ENCODE measurements at places on chromosomes 3 and 15.

DNA sequence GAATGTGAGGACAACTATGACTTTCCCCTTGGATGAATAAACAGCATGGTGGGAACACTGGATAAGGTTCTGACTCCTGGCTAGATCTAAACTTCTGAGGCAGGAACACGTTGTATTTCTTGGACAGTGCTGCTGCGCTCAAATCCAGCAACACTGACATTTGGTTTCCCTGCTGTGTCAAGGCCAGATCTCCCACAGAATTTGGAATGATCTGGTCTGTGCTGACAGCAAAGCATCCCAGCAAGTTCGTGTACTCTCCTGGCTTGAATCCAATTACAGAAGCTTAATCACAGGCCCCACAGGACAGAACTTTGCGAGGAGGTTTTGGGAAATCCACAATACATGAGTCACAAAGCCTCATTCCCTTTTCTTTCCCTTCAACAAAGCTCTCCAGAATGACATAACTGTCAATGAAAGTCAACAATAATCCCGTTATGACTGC is 92.5 kb downstream of the ADAMTS9 start:
- DNase-seq = no peak

GRCh38 chr3:59418836-59419235 is 369.0 kb upstream of the CFAP20DC start:
- DNase-seq = no peak

DNA sequence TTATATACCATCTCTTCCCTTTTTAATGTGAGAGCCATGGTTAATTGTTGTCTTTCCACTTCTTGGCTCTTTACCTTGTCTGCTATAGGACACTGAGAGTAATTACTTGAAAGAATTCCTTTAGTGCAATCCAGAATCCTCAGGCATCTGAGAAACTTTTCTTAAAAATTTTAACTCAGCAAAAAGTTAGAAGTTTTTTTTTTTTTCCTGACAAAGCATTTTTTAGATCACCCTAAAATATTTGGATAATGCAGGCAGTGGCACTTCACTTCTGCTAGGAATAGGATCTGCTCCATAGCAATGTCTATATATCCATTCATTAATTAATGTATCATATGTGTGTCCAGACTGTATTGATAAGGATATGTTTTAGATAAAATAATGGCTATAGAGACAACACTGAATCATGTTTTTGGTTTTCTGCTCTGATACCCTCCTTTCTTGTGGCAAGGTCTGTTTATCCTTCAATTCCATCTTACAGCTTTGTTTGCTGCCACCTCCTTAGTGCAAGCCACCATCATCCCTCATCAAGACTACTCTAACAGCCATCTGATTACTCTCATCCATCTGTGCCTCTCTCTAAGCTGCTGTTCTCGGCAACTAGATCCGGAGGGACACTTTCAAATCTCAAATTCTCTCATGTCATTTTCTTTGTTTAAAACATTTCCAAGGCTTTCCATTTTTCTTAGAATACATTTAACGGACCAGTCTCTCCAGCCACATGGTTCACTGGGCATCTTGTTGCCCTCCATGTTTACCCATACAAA is 563.5 kb downstream of the EDEM1 start:
- DNase-seq = no peak

DNA sequence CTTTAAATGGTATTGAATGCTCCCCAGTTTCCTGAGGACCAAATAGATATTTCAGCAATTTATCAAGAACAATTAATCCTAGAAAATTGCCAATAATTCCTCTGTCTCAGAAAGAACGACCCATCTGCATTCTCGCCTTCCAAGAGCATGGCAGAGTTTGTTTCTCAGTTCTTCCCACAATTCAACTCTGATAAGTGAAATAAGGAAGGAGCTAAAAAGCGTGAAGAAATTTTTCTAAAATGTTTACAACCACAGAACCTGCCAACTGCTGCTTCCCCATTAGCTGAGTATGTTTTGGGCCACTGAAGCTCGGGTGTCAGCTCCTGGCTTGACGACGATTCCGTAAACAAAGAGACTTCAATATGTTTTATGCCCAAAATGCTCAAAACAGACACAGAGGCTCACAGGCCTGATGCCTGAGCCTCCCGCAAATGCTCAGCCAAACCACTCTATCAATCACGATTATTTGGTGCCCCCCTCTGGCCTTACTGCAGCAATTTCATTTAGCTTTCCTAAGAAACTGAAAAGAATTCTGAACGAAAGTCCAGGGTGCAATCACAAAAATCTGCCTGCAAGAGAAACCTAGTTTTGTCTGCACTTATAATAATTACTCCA is 259.2 kb upstream of the CCDC54 start:
- no peak for DNase-seq

GRCh38 chr3:119596398-119596797 is 1.3 kb upstream of the PLA1A start:
- no peak for DNase-seq

GRCh38 chr15:73325191-73325861 is 43.4 kb downstream of the HCN4 start:
- DNase-seq = no peak

GRCh38 chr3:13054341-13055285 is 18.6 kb downstream of the IQSEC1 start:
- no peak for DNase-seq

- no peak for DNase-seq
Measured at GRCh38 chr15:41043276-41043951, 72.7 kb downstream of the INO80 start.

- no peak for DNase-seq
Measured at GRCh38 chr3:81406318-81406717, 355.1 kb downstream of the GBE1 start.

- no peak for DNase-seq
Measured at GRCh38 chr15:100373120-100373896, 31.5 kb upstream of the ADAMTS17 start.

DNA sequence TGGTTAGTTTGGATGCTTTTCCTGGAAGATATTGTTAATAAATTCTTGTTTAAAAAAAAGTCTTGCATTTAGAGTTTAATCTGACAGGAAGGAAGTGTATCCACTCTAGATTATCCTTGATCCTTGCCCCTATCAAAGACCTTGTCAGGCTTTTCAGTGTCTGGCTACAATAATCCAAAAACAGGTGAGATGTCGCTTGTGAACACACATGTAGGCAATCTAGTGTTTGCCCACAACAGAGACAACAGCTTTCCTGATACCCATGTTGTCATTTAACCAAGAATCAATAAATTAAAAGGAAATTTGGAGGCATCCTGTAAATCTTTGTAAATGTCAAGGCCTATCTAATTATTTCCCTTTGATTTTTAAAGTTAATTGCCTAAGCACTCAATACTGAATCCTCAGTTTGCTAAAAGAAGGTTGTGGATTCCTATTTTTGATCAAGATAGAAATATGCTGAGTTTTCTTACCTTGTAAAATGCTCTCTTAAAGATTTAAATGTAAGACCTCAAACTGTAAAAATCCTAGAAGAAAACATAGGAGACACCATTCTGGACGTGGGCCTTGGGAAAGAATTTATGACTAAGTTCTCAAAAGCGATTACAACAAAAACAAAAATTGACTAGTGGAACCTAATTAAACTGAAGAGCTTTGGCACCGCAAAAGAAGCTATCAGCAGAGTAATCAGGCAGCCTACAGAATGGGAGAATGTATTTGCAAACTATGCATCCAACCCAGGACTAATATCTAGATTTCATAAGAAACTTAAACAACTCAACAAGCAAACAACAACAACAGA is 207.7 kb downstream of the NAALADL2 start:
- DNase-seq = no peak

DNA sequence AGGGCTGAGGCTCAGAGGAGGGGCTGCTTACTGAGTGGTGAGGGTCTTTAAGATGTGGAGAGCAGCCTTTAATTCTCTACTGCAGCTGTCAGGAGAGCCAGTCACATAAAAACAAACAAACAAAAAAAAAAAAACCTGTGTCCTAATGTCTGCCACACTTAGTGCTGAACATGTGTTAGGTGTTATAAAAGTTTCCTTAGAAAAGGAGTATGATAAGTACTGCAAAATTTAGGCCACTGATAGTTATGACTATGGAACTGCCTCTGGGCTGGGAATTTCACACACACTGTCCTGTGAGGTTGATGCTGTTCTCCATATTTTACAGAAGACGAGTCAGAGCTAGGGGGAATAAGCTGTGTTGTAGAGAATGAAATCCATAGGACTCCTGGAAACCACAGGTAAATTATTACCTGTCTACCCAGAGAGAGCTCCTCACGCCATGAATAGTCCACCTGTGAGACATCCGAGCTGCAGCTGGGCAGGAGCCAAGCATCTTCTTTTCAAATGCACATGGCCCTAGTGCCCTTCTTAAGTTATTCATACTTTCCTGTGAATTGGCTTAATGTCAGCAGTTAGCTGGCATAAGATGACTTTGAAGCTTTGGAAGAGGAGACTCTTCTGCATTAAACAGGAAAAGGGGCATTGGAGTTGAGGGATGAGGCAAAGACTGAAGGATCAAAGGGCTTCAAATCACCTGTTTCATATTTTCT is 34.5 kb upstream of the SKOR1 start:
- no peak for DNase-seq

- DNase-seq = no peak
Measured at GRCh38 chr15:100349321-100349695, 7.5 kb upstream of the ADAMTS17 start.

DNA sequence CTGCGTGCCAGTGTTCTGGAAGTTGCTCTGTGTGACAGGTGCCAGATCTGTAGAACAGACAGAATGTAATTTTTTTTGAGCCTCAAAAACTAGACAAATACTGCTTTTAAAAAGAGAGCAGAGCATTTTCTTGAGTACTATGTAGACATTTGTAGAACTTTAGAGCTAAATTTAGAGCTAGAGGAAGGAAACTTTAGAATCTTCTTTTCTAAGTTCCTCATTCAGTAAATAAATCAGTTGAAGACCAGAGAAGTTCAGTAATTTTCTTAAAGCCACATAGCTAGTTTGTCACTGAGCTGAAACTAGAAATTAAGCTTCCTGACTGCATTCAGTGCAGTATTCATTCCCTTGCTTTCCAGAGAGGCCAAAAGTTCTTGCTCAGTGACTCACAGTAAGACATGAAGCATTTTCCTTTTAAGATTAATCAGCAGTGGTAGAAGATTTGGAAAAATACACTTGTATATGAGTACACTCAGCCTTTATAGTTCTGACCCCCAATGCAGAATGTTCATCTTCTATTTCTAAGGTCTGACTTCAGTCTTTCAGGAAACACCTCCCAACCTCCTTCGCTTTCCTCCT is 83.6 kb upstream of the TSEN2 start:
- DNase-seq = no peak

DNA sequence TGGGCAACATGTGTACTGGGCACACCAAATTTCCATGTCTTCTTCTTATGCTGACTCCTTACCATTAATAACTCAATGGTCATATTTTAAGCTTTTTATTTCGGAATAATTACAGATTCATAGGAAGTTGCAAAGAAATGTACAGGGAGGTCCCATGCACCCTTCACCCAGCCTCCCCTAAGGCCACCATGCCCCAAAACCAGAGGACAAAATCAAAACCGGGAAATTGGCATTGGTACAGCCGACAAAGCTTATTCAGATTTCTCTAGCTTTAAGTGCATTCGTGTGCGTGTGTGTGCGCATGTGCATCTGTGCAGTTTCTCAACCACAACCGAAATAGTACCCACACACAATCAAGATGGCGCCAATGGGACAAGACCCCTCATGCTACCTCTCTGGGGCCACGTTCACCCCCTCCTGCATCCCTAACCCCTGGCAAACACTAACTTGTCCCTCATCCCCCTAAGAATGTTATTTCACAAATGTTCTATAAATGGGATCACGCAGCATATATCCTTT is 23.4 kb downstream of the ATP10A start:
- no peak for DNase-seq

GRCh38 chr3:27723001-27723445 is 900 bp upstream of the EOMES start:
- DNase-seq = no peak

DNA sequence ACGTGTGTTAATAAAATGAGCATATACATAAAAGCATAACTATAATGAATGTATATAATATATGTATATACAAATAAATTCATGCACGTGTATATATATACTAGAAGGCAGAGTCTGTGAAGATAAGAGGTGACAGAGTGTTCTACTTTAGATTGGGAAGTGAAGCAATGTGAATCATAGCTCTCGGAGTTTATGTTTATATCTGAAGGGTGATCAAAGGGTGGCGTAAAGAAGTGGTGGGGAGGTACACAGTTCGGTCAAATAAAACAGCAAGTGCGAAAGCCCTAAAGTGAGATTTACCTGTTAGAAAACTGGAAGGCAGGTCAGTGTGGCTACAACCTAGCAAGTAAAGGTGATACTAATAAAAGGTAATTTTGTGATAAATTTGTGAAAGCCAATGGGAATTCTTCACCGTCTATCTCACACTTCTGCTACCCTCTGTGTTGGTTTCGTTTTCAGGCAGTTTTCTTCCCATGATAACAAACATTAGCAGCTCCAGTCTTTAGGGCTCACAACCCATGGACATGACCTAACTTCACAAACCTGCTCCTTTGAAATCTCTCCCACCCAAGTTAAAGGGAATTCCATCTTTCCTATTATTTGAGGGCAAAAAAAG is 46.7 kb upstream of the BCHE start:
- no peak for DNase-seq

- no peak for DNase-seq
Measured at GRCh38 chr15:26937134-26937533, 33.8 kb upstream of the GABRG3 start.

GRCh38 chr3:31562525-31562924 is 29.8 kb downstream of the STT3B start:
- no peak for DNase-seq

GRCh38 chr3:183410280-183410679 is 18.1 kb downstream of the MCF2L2 start:
- no peak for DNase-seq

- DNase-seq = no peak
Measured at GRCh38 chr3:188686324-188686723, 485.4 kb upstream of the TPRG1 start.

DNA sequence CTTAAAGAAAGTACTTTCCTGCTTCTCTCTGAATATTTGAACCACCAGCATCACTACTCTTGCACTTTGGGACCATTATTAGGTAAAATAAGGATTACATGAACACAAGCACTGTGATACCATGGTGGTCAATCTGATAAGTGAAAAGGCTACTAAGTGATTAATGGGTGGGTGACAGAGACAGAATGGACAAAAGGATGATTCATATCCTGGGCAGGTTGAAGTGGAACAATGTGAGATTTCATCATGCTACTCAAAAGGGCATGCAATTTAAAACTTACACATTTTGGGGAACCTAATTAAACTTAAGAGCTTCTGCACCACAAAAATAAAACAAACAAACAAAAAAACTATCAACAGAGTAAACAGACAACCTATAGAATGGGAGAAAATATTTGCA is 172.0 kb upstream of the CD96 start:
- no peak for DNase-seq

DNA sequence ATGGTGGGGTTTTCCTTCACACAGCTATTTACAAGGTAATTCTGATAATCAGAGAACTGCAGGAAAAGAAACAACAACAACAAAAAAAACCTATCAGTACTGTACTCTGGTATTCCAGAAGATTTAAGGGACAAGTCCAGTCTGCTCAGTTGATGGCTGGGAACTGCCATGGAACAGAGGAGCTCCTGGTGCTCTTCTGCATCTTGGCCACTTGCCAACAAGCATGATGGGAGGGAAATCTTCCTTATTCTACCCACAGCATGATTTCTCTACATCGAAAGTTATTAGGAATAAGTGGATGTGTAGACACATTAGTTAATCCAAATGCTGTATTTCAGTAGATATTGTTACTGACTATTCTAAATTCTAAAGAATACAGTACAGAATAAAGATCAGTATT is 51.7 kb downstream of the RASGRP1 start:
- no peak for DNase-seq

GRCh38 chr3:193508108-193508507 is 46.6 kb downstream of the ATP13A4 start:
- DNase-seq = no peak

GRCh38 chr3:188900421-188900951 is 271.3 kb upstream of the TPRG1 start:
- DNase-seq = no peak

Data from stimulated activated CD4-positive, alpha-beta T cell treated with anti-CD3 and anti-CD28 coated beads, Interleukin-15, amount 100 ng/mL, for 48 hours (primary cell).